Cortex of kidney (tissue), 1 donor: ENCODE measurements at places on chromosomes 3 and 15.

GRCh38 chr15:99126131-99126588 is 21.3 kb downstream of the SYNM start:
- no peak for DNase-seq

DNA sequence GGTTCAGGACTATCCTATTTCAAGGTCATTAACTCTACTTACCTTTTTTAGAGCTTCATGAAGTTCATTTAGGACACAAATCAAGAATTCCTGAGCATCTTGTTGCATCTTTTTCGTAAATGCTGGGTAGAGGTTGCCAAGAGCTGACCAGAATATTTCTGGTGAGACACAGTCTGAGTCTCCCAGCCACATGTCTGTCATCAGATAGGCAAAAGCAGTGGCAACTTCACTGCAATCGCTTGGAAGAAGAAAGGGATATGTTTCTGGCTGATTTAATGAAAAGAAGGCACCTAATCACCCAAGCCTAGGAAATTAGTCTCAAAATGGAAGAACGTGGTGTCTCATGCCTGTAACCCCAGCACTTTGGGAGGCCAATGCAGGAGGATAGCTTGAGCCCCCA is 2.9 kb downstream of the USP50 start:
- no peak for DNase-seq

GRCh38 chr15:88690331-88690730 is 51.5 kb downstream of the ISG20 start:
- DNase-seq, result no peak

GRCh38 chr3:98784042-98784441 is 20.9 kb downstream of the ST3GAL6 start:
- no peak for DNase-seq

DNA sequence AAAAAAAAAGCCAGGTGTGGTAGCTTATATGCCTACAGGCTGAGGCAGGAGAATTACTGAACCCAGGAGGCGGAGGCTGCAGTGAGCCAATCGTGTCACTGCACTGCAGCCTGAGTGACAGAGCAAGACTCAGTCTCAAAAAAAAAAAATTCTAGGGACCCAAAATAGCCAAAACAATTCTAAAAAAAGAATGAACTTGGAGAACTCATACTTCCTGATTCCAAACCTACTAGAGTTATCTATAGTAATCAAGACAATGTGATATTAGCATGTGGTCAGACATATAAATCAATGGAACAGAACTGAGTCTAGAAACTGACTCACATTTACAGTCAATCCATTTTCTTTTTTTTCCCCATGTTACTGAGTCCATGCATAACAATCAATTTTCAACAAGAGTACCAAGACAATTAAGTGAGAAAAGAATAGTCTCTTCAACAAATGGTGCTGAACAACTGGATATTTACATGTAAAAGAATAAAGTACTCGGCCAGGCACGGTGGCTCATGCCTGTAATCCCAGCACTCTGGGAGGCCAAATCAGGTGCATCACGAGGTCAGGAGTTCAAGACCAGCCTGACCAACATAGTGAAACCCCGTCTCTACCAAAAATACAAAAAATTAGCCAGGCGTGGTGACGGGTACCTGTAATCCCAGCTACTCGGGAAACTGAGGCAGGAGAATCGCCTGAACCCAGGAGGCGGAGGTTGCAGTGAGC is 11.9 kb downstream of the PRKAR2A start:
- no peak for DNase-seq

DNA sequence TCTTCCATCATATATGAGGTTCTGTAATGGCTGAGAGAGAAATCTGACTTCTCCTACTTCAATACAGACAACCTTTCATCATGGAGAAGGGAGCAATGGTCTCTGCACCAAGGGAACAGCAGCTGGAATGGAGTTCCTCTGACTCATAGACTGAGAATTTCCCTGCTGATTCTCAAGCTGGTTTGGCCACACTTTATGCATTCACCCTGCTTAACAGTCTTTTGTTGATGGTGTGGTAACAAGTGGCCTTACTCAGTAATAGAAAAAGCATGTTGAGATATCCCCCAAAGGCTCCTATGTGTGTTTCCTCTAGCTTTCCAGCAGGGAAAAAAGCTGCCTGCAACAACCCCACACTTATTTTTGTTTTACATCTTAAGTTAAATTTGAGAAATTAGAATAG is 138.1 kb downstream of the GREM1 start:
- DNase-seq, result no peak

- no peak for DNase-seq
Measured at GRCh38 chr15:55587321-55588069, 650 bp downstream of the PYGO1 start.

GRCh38 chr3:182732232-182733015 is 60.9 kb upstream of the ATP11B start:
- DNase-seq, result no peak

- DNase-seq, result no peak
Measured at GRCh38 chr3:30597131-30597768, 9.2 kb upstream of the TGFBR2 start.

- no peak for DNase-seq
Measured at GRCh38 chr3:9194509-9195184, 54.8 kb downstream of the SRGAP3 start.

- DNase-seq, result no peak
Measured at GRCh38 chr3:141303481-141304223, 64.7 kb upstream of the ZBTB38 start.

DNA sequence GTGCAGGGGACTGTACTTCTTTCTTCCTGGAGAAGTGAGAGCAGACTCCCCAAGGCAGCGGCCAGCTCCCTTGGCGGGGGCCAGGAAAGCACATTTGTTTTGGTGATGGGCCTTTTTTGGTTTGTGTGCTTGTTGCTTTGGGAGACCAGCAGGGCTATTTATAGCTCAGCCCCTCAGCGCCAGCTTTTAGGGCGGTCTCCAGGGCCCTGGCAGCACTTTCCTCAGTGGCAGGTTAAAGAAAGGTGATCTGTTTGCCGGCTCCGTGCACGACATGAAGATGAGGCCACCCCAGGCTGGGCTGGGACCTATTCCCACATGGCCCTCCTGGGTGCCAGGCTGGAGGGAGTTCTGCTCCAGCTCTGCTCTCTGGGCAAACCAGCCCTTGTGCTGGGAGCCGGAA is 21.8 kb downstream of the SLC6A11 start:
- DNase-seq, result no peak

DNA sequence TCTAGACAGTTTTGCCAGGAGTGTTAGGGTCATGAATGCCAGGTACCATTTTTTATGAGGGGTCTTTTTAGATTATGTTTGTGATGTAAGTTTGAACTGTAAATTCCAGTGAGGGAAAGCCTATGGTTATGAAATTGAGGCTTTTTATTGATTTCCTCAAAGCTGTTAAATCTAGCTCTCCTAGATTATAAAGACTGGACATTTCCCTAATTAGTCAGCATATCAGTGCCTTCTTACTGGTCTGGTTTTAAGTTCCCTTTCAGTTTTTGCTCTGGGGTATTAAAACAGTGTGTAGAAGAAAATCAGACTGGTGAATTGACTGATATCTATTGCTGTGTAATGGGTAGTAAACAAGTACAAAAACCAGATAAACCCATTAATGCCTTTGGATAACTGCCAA is 39.2 kb downstream of the LRRC49 start:
- DNase-seq, result no peak

DNA sequence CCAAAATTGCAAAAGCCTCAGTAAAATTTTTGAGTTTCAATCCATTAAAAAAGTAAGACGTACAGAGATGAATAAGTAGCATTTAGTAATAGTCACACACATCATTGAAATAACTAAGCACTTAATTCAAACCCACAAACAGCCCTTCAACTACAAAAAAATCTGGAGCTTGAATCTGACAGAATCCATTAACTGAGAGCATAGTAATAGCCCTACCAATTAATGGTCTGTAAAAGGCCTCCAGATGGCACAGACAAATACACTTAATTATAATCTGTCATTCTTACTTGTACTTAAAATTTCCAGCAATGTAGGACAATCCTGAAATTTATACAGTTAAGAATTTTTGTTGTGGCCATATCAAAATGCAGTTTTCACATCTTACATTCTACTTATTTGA is 246.9 kb downstream of the VGLL3 start:
- no peak for DNase-seq

DNA sequence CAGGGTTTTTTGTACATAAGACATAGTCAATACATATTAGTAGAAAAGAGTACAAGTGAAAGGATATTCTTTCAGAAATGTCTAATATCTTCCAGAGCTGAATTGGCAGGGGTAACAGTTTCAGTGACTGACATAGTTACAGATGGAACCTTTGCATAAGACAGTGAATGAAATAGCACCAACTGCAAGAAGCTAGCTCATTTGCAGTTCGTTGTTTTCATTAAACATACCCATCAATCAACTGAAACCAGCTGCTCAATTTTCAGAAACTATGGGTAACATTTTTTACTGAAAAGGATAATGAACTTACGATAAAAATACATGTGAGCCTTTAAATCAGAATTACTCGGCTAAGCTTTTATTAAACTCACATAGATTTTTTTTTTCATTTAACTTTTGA is 93.9 kb upstream of the EPHA3 start:
- DNase-seq, result no peak

GRCh38 chr3:71578054-71578751 is 5.3 kb downstream of the FOXP1 start:
- no peak for DNase-seq

DNA sequence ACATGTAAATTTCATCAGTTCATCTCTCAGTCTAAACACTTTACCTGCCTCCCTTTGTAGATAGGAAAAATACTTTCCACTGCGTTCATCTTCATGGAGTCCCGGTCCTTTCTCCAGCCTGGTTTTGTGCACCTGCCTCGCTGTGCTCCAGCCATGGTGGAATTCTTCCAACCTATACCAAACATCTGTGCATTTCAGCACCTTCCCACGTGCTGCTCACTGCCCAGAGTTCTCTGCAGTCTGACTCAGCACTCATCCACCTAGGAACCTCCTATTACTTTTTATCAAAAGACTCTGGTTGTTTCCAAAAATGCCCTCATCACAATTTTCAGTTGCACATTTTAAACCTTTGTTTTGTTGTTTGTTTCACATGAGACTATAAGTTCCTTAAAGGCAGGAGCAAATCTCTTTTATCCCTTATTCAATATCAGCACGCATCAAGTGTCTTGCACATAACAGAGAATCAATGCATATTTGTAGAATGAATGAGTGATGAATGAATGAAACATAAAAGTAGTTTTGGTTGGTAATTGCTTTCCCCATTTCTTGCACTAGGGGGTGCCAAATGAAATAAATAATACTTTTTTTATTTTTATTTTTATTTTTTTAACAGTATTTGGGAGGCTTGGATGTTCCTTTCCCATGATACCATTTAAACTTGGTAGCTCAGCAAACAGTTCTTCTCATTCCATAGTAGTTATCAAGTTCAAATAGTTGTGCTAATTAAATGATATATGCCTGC is 30.2 kb upstream of the ADAMTS9 start:
- no peak for DNase-seq

DNA sequence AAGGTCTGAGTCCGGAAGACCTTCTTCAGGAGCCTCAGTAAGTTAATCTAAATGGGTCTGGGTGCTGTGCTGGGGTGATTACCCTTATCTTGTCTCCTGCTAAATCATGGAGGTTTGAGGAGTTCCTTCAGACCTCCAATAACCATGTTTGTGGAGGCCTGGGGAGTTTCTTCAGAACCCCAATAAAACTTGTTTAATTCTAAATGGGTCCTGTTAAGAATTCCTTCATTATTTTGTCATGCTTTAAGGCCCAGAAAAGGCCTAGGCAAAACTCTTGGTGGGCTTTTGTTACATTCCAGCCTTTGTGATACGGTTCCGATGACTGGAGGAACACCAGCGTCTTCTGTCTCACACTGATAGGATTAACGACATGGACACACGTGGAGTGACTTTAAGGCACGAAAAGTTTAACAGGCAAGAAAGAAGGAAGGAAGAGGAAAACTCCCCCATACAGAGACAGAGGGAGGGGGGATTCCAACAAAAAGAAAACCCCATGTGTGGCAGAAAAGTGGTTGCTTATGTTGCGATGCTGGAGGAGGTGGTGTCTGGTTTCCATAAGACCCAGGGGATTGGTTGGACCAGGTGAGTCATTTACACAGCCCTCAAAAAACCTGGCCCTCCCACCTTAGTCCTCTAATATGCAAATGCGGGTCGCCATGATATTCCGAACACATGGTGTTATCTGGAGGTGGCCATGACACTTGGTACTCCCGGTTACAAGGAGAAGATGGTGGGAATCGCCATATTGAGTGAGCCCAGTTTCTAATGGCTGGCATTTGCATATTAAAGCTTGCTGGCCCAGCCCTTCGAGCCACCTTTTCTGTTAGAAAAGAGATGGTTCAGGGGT is 72.6 kb upstream of the MFGE8 start:
- no peak for DNase-seq

GRCh38 chr15:51401872-51402517 is 60.5 kb downstream of the GLDN start:
- no peak for DNase-seq

DNA sequence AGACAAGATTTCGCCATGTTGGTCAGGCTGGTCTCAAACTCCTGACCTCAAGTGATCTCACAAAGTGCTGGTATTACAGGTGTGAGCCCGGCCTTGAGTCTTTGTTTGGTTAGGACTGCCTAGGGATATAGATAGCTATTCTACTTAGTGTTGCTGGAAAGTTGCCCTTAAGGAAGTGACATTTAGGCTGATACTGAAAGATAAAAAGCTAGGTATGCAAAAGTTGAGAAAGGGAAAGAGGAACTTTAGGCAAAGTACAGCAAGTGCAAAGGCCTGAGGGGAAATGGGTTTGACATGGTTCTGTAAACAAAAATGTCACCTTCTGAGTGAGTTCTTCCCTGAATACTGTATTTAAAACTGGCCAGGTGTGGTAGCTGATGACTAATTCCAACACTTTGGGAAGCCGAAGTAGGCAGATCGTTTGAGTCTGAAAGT is 111.5 kb downstream of the ZNF609 start:
- no peak for DNase-seq

GRCh38 chr15:70576696-70577095 is 186.7 kb downstream of the UACA start:
- DNase-seq, result no peak

DNA sequence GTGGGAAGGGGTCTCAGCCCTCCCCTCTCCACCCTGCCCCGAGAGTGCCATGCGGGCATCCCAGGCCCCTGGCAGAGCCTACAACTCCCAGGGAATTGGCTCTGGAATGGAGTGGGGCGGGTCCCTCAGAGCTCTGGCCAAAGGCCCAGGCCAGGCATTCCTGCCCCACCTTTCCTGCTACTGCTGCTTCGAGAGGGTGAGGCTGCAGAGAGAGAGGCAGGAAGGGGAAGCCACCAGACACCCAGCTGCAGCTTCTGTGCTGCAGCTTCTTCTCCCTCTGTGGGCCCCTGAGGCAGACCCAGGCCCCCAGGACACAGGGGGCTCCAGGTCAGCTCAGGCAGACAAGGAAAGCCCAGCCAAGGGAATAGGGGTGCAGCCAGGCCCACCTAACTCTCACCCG is 2.7 kb downstream of the ALS2CL start:
- no peak for DNase-seq
